ENCODE measurements at places on chromosomes 2 and 18. TPM values are rescaled to one million over a fixed set of nuclear protein-coding genes. Genes with fewer than 3 reads are reported as not detected.

The PXDN gene
- 140 TPM for total RNA-seq

GRCh38 chr18:36640021-36640952, 188.5 kb downstream of the TPGS2 start:
- DNase-seq, result no peak

- DNase-seq, result no peak
Measured at GRCh38 chr2:159795841-159796690, 1.9 kb downstream of the CD302 start.

The SKA1 gene
- total RNA-seq, result 20.6 TPM

- no peak for DNase-seq
Measured at GRCh38 chr2:213119061-213119809, 32.2 kb downstream of the IKZF2 start.

GRCh38 chr18:22552254-22552653, 134.5 kb upstream of the CTAGE1 start:
- no peak for DNase-seq

GRCh38 chr2:154697418-154698252, 860 bp upstream of the KCNJ3 start:
- DNase-seq, result peak; percentile 62

The ZC3H6 gene
- total RNA-seq, result 3.5 TPM

- no peak for DNase-seq
Measured at GRCh38 chr2:62801814-62802523, 96.5 kb downstream of the EHBP1 start.

DNA sequence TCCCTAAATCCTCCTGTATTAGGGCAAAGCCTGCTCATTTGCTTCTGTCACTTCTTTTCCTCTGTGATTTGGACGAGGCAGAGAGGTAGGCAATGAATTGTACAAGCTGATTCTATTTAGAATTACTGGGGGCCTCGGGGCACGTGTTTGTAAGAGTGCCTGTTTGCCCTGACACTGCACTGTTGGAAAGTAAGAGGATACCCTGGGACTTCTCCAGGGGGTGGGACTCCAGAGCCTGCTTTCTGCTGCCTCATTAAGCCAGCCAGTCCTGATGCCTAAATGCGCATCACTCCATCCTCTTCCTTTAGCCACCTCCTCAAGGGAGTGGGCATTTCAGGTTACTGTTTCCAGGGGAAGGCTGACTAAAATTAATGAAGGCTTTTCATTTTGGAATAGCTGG, 134.3 kb downstream of the TDRD15 start:
- peak; percentile 48 for DNase-seq

DNA sequence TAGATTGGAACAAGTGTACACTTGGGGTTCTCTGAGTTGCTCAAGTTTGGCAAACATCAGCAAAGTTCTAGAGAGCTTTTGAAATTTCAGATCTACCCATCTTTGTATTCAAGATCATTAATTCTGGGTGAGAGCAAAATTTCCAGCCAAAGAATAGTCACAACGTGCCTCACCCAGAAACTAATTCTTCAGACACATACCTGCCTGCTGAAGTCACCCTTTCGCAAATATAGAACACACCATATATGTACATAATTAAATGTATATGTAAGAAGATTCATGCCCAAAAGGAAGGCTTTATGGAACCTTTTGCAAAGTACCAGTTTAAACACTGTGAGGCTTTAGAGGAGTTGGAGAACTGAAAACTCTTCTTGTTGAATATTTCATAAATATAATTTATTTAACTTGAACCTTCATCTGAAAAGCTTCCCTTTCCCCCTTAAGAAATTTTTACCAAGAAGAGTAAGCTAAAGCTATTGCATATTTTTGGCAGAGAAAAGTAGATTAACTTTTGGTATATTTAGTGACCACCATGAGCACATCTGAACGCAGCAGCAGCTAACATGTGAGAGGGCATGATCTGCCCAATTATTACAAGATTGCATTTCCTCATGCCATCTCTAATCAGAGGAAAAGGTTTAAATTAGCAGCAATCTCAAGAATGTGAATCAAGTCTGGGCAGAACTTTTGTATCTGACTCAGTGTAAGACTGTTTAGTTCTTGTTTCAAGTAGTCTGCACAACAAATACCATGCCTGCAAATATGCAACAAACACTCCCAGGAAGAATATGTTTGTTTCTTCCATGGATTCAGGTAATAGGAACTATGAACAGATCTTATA, 8.2 kb downstream of the RND3 start:
- no peak for DNase-seq

DNA sequence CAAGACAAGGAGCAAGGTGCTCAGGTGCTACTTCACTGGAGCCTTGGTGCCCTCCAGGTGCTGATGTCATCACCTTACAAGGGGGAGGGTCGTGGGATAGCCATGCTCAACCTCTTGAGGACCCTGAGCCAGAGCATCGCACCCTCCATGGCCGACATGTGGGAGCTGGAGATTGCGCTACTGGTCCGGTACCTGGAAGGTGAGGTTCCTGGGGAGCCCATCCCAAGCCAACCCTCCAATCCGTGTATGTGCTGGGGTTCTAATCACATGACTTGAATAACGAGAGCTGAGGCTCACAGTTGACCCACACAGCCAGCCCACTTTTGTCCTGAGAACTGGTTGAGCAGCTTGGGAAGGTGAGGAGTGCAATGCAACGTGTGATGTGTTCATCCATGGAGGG, 25.9 kb downstream of the MROH2A start:
- DNase-seq, result no peak

DNA sequence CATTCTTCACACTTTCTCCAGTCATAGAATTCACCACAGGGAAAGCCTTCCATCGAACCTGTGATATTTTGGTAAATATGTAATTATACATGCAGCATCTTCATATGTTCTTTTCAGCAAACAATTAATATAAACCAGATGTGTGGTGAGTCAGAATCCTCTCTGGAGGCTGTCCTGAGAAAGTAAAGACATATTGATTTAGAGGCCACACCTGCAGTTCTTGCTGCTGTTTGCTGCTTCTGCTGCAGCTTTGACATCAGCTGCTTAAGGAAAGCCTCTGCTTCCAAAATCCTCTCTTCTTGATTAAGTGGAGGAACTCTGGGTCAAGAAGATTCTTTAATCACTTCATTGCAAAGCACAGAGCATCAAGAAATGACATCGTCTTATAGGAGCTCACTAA, 568.8 kb upstream of the ZEB2 start:
- no peak for DNase-seq

GRCh38 chr2:120845277-120845676, 109.6 kb downstream of the GLI2 start:
- DNase-seq, result no peak

The RBM44 gene
- total RNA-seq, result 0.22 TPM

DNA sequence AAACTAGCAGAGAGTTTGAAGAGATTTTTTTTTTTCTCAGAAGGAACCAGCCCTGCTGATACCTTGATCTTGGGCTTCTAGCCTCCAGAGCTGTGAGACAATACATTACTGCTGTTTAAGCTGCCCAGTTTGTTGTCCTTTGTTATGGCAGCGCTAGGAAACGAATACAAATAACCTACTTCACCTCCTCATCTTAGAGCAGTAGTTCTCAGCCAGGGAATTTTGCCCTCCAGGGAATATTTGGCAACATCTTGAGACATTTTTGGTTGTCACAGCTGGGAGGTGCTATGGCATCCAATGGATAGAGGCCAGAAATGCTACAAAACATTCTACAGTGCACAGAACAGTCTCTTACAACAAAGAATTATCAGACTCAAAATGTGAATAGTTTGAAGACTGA, 43.9 kb upstream of the BCL11A start:
- DNase-seq, result no peak

GRCh38 chr18:13305301-13305700, 86.7 kb downstream of the LDLRAD4 start:
- DNase-seq, result no peak

GRCh38 chr2:177270531-177270930, 6.0 kb upstream of the NFE2L2 start:
- DNase-seq, result no peak

DNA sequence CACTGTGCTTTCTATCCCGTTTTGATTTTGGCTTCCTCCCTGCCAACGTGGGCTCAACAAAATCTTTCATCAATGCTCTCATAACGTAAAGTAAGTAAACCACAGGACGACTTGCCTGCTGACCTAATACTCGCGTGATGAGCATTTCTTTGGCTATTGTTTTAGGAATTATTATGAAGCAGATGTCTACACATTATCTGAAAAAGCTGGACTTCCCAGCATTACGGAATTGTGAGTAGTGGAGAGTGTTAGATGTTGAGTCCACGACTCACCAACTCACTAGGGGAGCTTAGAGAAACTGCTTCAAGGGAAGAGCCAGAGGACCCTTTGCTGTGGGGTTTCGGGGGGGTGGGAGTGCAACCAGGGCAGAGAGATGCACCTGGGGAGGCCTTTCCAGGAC, 21.9 kb downstream of the HJURP start:
- no peak for DNase-seq

The DSG1 gene
- total RNA-seq, result not detected

DNA sequence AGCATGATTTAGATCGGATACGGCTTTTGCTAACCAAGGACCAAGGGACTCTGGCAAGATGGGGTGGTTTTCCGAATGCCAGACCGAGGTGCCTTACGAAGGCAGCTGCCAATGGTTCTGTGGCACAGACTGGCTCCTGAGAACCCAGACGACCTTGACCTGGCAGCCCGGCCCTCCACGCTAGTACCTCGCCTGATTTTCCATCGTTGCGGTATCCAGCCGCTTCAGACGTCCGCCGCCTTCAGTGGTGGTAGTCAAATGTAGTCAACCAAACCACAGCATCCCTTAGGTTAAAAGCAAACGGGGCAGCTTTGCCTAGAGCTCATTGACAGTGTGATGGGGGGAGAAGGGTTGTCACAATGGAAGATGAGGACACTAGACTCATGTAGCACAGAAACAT, 42.6 kb downstream of the GBX2 start:
- DNase-seq, result no peak

Data from H9 (cell line).